Hindlimb muscle (tissue), 1 donor: ENCODE measurements at places on chromosomes 1 and 21. TPM values are rescaled to one million over a fixed set of nuclear protein-coding genes. Genes with fewer than 3 reads are reported as not detected.

Gene FMO4
- 3.8 TPM for polyA plus RNA-seq

Gene TMEM82
- not detected for polyA plus RNA-seq

Gene TRIM17
- 1.1 TPM for polyA plus RNA-seq

Gene PLA2G4A
- 2.2 TPM for polyA plus RNA-seq

Gene LRIG2
- polyA plus RNA-seq, result 15.8 TPM

Gene ACAP3
- 54.6 TPM for polyA plus RNA-seq

Gene NEK2
- polyA plus RNA-seq, result 4.9 TPM

Gene KCNE2
- polyA plus RNA-seq, result 0.75 TPM

Gene ITLN2
- not detected for polyA plus RNA-seq

Gene FAM20B
- polyA plus RNA-seq, result 28.2 TPM

Gene CLCA1
- polyA plus RNA-seq, result not detected

Gene SLC45A3
- 2.3 TPM for polyA plus RNA-seq

Gene SYTL1
- polyA plus RNA-seq, result 1.5 TPM

DNA sequence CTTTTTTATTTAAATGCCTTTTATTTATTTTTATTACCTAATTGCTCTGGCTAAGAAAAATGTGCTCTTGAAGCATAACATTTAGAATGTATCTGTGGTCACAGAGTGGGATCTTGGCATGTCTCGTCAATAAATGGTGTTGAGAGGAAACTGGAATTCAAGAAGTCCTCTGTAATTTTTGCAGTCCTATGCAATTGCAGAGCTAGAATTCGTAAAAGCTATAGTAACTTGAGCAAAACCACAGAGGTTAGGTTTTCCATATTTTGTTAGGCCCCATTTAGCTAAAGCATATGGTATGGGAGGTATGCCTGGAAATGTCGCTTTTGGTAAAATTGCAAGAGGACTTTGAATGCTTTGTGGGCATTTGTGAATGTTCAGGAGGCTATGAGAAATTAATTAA lies 466.7 kb upstream of the NFIA start:
- DNase-seq, result no peak

DNA sequence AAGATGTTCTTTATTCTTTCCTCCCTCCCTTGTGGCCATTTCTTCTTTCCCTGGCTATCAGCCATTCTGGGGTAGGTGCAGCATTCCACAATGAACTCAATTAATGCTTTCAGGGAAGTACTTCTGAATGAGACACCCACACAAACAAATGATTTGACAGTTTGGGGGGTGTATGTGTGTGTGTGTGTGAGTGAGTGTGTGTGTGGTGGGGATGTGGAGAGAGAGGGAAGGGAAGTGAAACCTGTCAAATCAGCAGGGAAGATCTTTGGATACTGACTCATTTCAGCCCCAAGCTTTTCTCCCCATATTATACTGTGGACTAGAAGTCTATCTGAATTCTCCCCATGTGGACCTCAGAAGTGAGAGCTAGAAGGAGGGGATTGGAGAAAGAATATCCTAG lies 154.9 kb upstream of the CD34 start:
- DNase-seq, result peak; percentile 23

- peak; percentile 55 for DNase-seq
Measured at GRCh38 chr1:227728059-227728891, 6.8 kb downstream of the JMJD4 start.

DNA sequence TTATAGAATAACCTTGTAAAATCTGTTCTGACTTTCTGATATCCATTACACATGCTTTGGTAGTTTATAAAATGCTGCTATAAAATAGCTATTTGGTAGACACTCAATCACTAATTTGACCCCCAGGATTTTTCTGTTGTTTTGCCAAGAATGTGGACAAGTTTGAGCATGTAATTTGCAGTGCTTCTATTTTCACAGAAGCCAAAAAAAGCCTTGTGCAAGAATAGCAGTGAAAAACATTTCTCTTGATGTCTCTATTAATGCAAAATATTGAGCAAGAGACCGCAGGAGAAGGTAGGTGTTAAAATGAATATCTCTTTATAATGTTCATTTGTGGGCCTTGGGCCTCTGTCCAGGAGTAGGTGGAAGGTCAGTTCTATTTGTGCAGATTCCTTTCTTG lies 22.5 kb downstream of the MAP3K7CL start:
- no peak for DNase-seq

GRCh38 chr1:8646189-8646588 lies 171.3 kb downstream of the RERE start:
- no peak for DNase-seq

- DNase-seq, result no peak
Measured at GRCh38 chr1:8816264-8816663, 1.2 kb downstream of the RERE start.

GRCh38 chr1:244852694-244853093 lies 11.6 kb downstream of the HNRNPU start:
- DNase-seq, result no peak

DNA sequence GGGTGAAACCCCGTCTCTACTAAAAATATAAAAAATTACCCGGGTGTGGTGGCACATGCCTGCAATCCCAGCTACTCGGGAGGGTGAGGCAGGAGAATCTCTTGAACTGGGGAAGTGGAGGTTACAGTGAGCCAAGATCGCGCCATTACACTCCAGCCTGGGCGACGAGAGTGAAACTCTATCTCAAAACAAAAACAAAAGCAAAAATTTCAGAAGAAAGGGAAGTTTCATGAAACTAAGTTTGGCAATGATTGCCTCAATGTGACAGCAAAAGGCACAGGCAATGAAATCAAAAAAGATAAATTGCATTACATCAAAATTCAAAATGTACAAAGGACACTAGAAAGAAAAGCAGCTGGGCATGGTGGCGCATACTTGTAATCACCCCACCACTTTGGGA lies 40.1 kb downstream of the BTF3L4 start:
- DNase-seq, result no peak

DNA sequence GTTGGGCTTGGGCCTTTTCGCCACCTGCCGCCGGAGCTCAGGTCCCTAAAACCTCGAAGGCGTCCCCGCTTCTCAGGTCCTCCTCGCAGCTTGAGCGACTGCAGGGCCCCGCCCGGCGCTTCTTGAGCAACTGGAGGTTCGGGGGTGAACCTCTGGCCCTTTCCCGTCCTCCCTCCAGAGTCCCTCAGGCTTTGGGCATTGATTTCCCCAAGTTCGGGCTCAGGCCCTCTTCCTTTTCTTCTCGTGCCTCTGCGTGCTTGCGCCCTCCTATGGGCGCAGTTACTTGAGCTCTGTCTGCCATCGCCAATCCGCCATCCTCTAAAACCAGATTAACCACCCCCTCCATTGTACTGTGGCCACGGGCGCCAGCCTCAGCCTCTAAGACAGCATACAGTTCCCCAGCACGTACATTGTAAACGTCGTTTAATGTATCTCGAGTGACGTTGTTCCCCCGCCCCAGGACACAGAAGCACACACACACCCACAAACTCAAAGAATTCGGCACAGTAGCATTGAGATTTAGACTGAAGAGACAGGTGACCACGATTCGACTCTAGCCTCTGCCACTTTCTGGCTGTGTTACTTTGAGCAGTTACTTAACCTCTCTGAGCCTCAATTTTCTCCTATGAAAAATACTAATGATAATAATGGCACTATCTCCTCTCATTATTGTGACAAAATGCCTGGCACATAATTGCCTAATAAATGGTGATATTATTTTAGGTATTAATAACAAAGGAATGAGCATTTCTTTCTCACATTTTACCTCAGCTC lies 22.6 kb downstream of the BTG2 start:
- DNase-seq, result peak; percentile 67

DNA sequence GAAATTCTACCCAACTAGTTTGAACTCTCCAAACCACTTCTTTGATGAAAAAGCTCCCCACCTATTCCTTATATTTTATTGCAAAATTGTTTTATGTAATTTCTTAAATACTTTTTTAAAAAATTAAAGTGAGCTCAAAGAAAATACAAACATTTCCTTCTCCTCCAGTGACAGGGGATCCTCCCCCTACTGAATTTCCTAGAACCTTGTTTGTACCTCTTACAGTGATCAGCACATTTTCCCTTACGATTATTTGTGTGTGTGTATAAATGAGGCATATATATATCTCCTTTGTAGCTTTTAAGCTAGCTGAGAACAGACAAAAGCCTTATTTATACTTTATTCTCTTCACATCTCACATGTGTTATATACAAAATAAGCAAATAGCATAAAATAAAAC lies 44.4 kb downstream of the VAV3 start:
- no peak for DNase-seq

GRCh38 chr1:180217006-180217405 lies 13.1 kb upstream of the LHX4 start:
- no peak for DNase-seq

DNA sequence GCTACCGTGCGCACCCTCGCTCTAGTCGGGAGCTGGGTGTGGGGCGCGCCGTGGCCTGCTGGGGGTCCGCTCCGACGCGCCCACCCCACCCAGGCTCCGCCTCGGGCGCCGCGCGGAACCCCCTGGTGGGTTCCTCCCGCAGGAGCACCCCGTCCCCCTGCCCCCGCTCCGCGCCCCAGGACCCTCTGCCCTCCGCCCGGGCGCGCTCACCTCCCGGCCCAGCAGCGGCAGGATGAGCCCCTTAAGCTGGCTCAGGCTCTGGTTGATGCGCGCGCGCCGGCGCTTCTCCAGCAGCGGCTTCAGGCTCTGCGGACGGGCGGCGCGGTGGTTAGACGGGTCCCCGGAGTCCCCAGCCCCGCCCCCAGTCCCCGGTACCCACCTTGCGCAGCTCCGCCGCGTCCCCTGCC lies 319 bp downstream of the HES2 start:
- DNase-seq, result no peak

DNA sequence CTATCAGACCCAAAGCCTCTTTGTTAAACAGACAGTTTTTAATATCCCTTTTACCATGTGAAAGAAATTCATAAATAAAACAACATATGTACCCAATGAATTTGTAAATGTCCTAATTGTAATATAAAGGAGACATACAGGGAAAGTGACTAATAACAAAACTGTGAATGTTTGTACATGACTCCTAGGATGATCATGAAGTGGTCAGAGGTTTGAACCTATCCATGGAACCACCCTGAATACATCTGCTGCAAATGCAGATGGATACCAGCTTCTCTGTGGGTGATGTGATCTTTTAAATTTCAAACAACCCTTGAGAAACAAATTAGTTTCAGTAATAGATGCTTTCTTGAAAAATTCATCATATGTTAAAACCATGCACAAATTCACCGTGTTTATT lies 16.7 kb upstream of the ACBD3 start:
- DNase-seq, result no peak

GRCh38 chr1:17594690-17595601 lies 55.4 kb downstream of the ARHGEF10L start:
- DNase-seq, result no peak

GRCh38 chr1:220818421-220819173 lies 31.9 kb downstream of the MTARC1 start:
- DNase-seq, result no peak

DNA sequence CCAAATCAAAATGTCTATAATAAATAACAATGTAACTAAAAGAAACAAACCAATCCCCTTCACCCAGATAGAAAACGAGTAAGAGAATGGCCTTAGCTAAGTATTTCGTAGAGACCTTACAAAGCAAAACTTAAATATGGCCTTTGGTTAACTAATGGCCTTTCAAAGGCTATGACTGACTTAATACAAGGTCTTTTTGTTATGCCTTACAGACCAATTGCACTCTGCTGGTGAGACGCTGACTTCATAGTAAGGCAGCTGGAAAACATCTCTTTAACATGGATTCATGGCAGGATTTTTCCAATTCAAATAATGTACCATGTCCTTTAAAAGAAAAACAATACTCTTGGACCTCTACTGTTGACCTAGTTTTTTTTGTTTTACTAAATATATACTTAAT lies 15.8 kb upstream of the TBCE start:
- no peak for DNase-seq

GRCh38 chr1:189656628-189657530 lies 820.8 kb downstream of the BRINP3 start:
- DNase-seq, result no peak

GRCh38 chr1:22284906-22285548 lies 142.1 kb upstream of the WNT4 start:
- no peak for DNase-seq

DNA sequence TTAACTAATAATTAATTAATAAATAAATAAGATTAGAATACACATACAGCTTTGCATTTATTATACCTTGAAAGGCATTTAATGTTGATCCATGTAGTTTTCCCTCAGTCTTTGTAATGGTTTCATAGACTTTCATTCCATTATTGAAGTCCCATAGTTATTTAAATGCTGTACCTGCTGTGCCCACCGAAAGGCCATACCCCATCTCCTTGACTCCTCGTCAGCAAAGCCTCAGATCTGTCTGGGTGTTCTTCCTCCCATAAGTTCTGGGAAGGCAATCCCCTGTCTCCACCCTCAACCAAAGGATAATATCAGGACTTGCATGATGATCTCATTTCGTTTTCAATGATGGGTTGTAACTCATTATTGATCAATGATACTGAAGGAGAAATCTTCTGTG lies 17.1 kb downstream of the CCN1 start:
- no peak for DNase-seq

GRCh38 chr1:26016258-26016952 lies 5.2 kb upstream of the EXTL1 start:
- DNase-seq, result no peak

DNA sequence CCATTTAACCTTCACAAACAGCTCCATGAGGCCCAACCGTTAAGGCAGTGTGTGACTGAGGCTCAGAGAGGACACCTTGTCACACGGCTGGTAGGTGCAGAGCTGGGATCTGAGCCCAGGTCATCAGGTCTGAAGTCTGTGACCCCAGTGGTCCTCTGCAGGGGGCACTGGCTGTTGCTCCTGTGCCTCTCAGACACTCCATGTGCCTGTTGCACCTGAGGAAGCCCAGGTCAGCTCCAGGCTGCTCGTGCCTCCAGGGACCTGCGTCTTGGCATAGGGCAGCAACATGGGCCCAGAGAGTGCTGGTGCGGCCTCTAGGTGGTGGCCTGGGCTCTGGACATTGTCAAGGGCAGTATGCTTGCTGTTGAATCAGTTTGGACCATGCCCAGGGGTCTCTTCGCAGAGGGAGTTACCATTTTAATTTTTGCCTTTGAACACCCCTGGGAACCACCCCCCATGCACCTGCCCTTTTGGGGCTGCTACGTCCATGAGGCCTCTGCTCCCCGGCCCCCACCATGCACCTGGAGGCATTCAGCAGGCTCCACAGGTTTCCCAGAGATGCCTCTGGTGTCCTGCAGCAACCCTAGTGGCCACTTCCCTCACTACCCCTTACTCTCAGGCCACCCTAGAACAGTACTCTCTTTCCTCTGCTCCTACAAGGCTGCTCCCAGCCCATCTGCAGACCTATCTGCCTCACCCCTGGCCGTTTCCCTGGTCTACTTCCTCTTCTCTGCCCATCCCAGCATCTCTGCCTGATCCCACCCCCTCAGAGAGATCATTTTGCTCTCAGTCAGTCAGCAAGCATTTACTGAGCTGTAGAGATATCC lies 25.2 kb upstream of the EPS8L3 start:
- no peak for DNase-seq

DNA sequence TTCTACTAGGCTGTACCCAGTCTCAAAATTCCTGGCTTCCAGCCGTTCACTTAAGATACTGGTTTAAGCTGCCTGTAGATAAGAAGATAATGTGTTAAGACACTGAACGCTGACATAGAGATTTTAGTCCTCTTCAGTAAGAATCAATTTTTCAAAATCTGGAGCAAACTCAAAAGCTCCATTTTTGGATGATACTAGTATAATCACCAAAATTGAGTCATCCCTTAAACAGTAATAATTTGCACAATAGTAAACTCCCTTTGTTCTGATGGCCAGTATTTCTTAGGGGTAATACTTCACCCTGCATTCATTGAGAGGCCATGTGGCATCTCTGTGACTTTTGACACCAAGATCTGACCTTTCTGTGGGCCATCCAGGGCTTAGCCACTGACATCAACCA lies 299.8 kb upstream of the USP25 start:
- DNase-seq, result no peak

- no peak for DNase-seq
Measured at GRCh38 chr1:186374303-186375151, 526 bp downstream of the TPR start.
